ENCODE measurements at places on chromosomes 12 and 14. TPM values are rescaled to one million over a fixed set of nuclear protein-coding genes. Genes with fewer than 3 reads are reported as not detected.

The SAMD4A gene
- total RNA-seq: 135 TPM

The CAPZA3 gene
- not detected for total RNA-seq

The DLK1 gene
- not detected for total RNA-seq

The CTSG gene
- 0.99 TPM for total RNA-seq

The ZC2HC1C gene
- total RNA-seq: 3.6 TPM

The NKX2-1 gene
- total RNA-seq: not detected

The LRRC43 gene
- total RNA-seq: not detected

The NUP37 gene
- total RNA-seq: 20.2 TPM

The LALBA gene
- total RNA-seq: not detected

The CLEC4D gene
- total RNA-seq: 0.55 TPM

The SLC39A9 gene
- total RNA-seq: 47.4 TPM

The IGFBP6 gene
- 444 TPM for total RNA-seq

The TAS2R19 gene
- total RNA-seq: 8.6 TPM

The CIROP gene
- not detected for total RNA-seq

The C12orf50 gene
- total RNA-seq: not detected

The DEPDC4 gene
- total RNA-seq: 0.82 TPM

The SOCS2 gene
- total RNA-seq: 75.2 TPM

The PPP1R13B gene
- 9.9 TPM for total RNA-seq

The RAD9B gene
- total RNA-seq: 0.55 TPM

The GLS2 gene
- total RNA-seq: 0.66 TPM

The PPP1R1A gene
- 48.9 TPM for total RNA-seq

The CPM gene
- 81.0 TPM for total RNA-seq

The CD69 gene
- total RNA-seq: 7.8 TPM

The SLC39A2 gene
- not detected for total RNA-seq

The ARHGDIB gene
- total RNA-seq: 71.4 TPM

The SERPINA3 gene
- total RNA-seq: 233 TPM

The LRRIQ1 gene
- under 0.01 TPM for total RNA-seq

The DEGS2 gene
- total RNA-seq: 0.49 TPM

The SGPP1 gene
- 18.9 TPM for total RNA-seq

The C12orf56 gene
- not detected for total RNA-seq

The HELB gene
- total RNA-seq: 3.6 TPM

The ATL1 gene
- total RNA-seq: 10.2 TPM

The CABP1 gene
- total RNA-seq: 1.7 TPM

The SLC4A8 gene
- total RNA-seq: 0.16 TPM

The MMAB gene
- 12.2 TPM for total RNA-seq

The RASSF3 gene
- 348 TPM for total RNA-seq

The PTCSC3 gene
- total RNA-seq: not detected

The KRT79 gene
- not detected for total RNA-seq

The OTX2 gene
- not detected for total RNA-seq

The OTUB2 gene
- 0.55 TPM for total RNA-seq

The TAS2R8 gene
- total RNA-seq: 0.49 TPM

The GLT1D1 gene
- total RNA-seq: 0.49 TPM
